ENCODE measurements at places on chromosomes 7 and 10.

- DNase-seq, result no peak
Observed at GRCh38 chr7:106623853-106624252, 37.1 kb downstream of the CCDC71L start.

GRCh38 chr10:54530299-54530698, 270.7 kb downstream of the PCDH15 start:
- DNase-seq, result no peak

DNA sequence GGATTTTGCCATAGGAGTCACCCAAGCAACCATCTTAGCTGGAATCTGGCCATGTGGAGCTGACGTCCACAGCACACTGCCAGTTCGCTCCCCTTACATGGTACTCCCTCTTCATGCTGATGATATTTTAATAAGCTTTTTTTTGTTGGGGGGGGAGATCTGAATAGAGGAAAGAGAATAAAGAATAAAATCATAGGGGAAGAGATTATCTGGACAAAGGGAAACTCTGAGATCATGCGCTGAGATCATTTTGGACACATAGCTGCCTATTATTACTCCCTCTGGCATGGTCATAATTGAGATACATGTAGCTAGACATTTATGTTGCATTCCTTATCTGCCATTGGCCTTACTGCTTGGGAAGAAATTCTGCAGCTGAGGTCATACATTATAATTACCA, 282.7 kb downstream of the HTR7 start:
- DNase-seq, result no peak

GRCh38 chr7:43071604-43072003, 40.8 kb upstream of the HECW1 start:
- no peak for DNase-seq

DNA sequence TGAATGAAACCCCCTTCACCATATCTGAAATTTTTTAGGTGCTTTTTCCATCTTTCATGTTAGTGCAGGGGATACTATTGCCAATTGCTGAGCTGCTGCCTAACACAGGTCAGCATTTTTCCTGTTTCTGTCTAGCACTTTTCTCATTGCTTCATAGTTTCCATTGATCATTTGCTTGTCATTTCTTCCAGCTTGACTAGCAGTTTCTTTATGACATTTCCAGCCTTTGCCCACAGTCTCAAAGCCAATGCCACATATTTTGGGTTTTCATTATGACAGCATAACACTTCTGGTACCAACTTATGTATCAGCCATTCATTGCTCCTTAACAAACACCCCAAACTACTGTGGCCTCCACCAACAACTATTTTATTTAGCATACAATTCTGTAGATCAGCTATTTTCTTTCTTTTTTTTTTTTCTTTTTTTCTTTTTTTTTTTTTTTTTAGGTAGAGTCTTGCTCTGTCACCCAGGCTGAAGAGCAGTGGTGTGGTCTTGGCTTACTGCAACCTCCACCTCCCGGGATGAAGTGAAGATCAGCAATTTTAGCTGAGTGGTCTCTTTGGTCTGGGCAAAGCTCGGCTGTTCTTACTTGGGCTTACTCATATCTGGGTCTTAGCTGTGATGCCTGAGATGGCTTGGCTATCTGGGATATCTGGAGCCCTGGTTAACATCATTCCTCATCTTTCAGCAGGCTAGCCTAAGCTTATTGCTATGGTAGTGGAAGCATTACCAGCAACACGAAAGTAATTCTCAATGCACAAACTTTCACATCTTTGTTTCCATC, 102.3 kb downstream of the EPC1 start:
- no peak for DNase-seq

DNA sequence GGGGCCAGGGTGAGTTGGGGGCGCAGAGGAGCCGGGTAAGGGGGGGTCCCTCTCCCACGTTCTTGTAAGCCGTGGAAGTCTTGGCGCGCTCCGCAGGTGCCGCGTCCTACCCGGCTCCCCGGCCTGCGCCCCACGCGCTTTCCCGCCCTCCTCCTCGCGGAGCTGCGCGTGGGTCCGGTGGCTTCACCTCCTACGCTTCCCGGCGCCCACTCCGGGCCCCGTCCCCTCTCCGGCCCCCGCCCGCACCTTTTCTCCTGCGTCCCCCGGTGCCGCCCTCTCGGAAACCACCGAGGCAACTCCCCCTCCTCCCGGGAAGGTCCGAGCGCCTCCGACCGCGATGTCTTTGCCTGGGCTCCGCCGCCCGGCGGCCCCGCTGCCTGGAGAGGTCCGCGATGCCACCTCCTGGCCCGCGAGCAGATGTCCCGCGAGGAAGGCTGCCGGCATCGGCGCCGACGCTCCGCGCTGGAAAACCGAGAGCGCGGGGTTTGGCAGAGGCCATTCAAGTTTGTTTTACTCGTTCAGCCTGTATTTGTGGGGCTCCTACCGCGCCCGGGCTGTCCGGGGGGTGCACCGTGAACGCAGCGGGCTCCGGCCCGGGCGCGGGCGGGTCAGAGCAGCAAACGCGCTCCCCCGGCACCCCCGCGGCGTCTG, 2.4 kb upstream of the NKX6-2 start:
- DNase-seq, result no peak

GRCh38 chr10:101228153-101228965, 904 bp downstream of the LBX1 start:
- DNase-seq, result no peak

GRCh38 chr10:17443707-17444387, 10.5 kb downstream of the ST8SIA6 start:
- DNase-seq, result no peak

- no peak for DNase-seq
Observed at GRCh38 chr10:31393844-31394243, 74.8 kb downstream of the ZEB1 start.

GRCh38 chr7:4818000-4818794, 42.8 kb downstream of the AP5Z1 start:
- no peak for DNase-seq

- DNase-seq, result no peak
Observed at GRCh38 chr10:67767244-67767643, 70.7 kb downstream of the DNAJC12 start.

DNA sequence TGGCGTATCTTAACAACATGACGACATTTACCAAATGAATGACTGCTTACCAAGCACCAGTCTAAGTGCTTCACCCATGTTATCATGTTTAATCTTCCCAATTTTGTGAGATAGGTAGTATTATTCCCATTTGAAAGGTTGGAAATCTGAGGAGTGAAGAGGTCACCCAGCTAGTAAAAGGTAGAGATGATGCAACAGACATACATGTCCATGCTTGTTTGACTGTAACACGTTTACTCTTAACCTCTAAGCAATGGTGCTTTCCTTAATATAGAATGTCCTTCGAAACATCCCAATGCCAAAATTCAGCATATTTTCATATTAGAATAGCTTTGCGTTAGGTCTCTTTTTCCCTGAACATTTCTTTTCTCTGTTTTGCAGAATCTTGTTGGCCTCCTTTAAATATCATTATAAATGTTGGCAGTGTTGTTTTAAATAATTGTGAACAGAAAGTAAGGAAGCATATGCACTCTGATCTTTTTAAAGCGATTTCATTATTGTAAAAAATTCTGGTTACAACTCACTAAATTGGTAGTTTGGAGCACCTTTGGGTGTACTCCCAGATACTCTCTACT, 722.8 kb downstream of the AUTS2 start:
- no peak for DNase-seq

Measured in activated CD4-positive, alpha-beta T cell treated with anti-CD3 and anti-CD28 coated beads for 1 hour (primary cell).